EH (cell line): ENCODE measurements at places on chromosomes 13 and 19.
A peak's percentile ranks its signal among the peaks of the same experiment; 100 is the strongest.

DNA sequence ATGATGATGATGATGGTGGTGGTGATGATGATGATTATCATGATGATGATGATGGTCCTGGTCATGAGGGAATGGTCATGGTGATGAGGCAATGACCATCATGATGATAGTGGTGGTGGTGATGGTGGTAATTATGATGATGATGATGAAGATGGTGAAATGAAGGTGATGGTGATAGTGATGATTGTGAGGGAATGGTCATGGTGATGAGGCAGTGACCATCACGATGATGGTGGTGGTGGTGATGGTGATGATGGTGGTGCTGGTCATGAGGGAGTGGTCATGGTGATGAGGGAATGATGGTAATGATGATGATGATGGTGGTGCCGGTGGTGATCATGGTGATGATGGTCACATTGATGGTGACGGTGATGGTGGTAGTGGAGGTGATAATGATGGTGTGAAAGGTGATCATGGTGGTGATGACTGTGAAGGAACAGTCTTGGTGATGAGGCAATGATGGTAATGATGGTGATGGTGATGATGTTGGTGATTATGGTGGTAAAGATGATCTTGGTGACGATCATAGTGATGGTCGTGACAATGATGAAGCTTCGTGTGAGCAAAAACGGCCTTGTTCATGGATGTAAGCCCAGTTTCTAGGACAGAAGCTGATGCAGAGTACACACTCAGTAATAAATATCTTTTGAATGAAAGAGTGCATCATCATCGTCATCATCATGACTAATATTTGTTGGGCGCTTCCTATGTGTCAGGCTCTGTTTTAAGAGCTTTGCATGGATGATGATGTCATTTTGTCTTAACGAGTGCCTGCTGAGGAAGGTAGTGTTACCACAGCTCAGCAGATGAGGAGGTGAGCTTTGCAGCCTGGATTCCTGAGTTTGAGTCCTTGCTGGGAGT is 17.3 kb downstream of the SBK2 start:
- DNase-seq, result peak; percentile 88

- DNase-seq, result no peak
These were observed at the start of gene ZNF556 for GRCh38 chr19:2867025-2867991. Gene ZNF556, plus strand, starts transcription at chr19:2867335. Its CDS starts 87 bp downstream, at chr19:2867422.

DNA sequence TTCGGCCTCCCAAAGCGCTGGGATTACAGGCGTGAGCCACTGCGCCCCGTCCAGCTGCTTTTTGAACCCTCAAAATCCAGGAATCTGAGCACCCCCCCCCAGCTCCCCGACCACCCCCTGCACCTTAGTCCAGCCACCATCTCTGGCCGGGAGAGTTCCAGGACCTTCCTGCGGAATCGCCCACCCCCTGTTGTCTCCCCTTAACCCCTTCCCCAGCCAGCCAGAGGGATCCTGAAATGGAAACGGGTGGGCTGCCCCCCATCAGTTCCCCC is 772 bp upstream of the MBD3 start:
- no peak for DNase-seq

DNA sequence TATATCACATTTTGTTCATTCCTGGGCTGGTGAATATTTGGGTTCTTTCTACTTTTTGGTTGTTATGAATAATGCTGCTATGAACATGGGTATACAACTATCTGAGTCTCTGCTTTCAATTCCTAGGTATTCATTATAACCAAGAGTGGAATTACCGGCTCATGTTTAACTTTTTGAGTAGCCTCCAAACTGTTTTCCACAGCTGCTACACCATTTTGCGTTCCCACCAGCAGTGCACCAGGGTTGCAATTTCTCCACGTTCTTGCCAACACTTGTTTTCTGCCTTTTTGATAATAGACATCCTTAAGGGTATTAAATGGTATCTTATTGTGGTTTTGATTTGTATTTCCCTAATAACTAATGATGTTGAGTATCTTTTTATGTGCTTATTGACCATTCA is 16.8 kb downstream of the CDK8 start:
- no peak for DNase-seq

- no peak for DNase-seq
These were observed 29.2 kb upstream of the FGF9 start for GRCh38 chr13:21641629-21642028.

DNA sequence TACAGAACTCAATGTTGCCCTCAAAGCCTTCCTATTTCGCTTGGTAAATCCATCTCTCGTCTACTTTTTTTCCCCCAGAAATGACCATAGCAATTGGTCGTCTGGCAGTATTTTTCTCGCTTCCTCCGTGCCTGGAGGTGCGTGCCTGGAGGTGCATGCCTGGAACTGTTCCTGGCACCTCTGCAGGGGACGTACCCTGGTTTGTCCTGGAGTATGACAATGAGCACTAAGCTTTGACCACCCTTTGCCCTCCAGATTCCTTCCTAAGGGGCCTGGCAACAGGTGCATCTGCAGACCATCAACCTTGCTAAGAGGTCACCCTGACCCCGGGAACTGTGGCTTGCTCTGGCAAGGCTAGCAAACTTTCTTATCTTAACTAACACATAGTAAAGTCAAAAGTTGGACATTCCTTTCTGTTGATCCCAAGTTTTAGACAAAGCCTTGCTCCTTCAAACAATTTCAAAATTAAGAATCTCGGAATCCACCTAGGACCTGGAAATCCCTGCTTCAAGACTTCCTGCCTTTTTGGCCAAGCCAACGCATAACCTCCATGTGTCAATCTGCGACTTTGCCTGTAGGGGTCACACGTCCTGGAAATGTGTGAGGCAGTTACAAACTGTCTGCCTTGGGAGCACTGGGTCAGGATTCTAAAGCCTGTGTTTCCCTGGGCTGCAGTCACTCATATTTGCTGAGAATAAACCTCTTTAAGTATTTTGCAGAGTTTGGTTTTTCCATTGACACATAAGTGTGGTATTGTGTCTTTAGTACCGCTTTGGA is 28.8 kb upstream of the TUBGCP3 start:
- DNase-seq, result peak; percentile 60
